ENCODE measurements at places on chromosomes 11 and 22. TPM values are rescaled to one million over a fixed set of nuclear protein-coding genes. Genes with fewer than 3 reads are reported as not detected.

- DNase-seq = no peak
Observed at GRCh38 chr11:8733852-8734251, 51.3 kb downstream of the RPL27A start.

GRCh38 chr22:34847072-34847471 is 218.9 kb upstream of the ISX start:
- DNase-seq = no peak

DNA sequence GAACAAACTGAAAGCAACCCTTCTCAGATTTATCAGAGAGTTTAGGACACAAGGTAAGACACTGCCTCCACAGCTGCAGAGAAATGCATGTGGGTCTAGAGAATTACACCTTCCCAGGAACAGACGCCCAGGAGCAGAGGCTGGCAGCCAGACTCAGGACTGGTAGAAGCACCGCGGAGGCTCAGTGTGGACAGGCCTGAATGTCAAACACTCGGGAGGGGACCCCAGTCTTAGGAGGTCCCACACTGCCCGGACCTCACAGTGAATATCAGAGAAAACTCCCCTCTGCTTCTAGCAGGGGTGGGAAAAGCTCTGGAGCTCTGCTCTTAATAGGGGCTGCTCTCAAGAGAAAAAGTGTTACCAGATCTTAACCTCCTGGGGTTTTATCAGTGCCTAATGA is 952.7 kb downstream of the BRD1 start:
- DNase-seq = no peak

DNA sequence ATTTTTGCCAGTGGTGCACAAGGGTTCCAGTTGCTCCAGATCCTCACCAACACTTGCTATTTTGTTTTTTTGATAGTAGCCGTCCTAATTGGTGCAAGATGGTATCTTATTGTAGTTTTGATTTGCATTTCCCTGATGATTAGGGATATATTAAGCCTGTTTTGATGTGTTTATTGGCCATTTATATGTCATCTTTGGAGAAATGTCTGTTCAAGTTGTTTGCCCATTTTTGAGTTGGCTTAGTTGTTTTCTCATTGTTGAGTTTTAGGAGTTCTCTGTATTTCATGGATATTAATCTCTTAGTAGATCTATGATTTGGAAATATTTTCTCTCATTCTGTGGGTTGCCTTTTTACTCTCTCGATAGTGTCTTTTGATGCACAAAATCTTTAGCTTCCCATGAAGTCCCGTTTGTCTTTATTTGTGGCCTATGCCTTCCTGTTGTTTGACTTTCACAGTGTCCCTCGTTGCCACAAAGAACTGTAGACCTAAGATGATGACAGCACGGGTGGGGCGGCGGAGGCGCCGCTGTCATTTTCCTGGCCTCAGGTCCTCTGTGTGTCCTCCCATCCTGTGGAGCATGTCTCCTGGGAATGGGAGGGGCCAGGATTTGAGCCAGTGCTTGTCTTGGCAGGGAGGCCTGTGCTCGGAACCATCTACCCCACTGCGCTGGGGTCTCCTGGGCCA is 33.5 kb downstream of the LRP5 start:
- no peak for DNase-seq

- DNase-seq = no peak
Observed at GRCh38 chr22:46869329-46869728, 106.9 kb downstream of the TBC1D22A start.

CATSPERZ gene
- not detected for total RNA-seq

DNA sequence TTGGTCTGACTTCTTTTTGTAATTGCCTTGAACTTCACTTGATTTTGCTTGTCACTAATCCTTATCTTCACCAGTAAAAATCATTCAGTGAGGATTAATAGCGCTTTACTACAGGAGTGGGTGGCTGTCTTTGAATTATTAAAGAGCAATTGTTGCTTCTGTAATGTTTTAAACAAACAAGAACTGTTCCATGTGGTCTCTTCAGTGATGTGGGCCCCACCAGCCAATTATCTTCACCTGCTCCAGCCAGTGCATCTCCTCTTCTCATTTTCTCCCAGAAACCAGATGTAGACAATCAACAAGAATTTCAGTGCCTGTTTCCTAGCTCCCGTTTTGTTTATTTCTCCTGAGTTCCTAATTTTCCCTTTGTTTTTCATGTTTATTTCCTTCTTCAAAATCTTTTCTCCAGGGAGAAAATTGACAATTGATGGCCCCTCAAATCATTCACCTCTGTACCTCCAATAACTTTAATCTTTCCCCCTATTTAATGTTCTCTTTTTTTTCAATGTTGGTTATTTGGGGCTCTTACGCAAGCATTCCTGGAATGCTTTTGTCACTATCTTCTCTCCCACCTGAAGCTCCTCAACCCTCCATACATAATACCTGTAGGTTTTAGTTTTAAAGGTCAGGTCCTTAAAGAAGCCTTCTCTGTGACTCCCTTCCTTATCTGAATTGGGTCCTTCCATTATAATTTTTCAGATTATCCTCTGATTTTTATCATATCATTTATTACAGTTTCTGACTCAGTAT is 115.1 kb downstream of the ARFGAP2 start:
- DNase-seq = no peak

GRCh38 chr11:61627850-61628661 is 47.2 kb upstream of the SYT7 start:
- DNase-seq = no peak

DNA sequence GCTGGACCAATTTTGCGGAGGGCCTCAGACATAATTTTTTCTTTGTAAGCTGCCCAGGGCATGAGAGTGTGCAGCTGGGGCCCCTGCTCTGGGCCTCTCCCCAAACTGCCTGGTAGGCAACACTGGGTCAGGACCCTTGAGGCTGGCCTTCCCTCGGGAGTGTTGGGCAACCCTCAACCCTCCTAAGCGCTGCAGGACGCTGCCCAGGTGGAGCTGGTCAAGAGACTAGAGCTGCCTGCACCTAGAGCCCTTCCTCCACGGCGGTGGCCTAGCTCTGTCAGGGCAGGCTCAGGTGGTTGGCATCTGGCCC is 505 bp upstream of the TMEM132A start:
- DNase-seq = no peak

GRCh38 chr11:34583818-34584217 is 37.1 kb upstream of the EHF start:
- no peak for DNase-seq

- DNase-seq = no peak
Observed at GRCh38 chr22:48340727-48341709, 1486.7 kb downstream of the BRD1 start.

APLNR gene
- 15.1 TPM for total RNA-seq

SYTL2 gene
- 151 TPM for total RNA-seq

PLAAT2 gene
- not detected for total RNA-seq

ASPHD2 gene
- 0.32 TPM for total RNA-seq

DNA sequence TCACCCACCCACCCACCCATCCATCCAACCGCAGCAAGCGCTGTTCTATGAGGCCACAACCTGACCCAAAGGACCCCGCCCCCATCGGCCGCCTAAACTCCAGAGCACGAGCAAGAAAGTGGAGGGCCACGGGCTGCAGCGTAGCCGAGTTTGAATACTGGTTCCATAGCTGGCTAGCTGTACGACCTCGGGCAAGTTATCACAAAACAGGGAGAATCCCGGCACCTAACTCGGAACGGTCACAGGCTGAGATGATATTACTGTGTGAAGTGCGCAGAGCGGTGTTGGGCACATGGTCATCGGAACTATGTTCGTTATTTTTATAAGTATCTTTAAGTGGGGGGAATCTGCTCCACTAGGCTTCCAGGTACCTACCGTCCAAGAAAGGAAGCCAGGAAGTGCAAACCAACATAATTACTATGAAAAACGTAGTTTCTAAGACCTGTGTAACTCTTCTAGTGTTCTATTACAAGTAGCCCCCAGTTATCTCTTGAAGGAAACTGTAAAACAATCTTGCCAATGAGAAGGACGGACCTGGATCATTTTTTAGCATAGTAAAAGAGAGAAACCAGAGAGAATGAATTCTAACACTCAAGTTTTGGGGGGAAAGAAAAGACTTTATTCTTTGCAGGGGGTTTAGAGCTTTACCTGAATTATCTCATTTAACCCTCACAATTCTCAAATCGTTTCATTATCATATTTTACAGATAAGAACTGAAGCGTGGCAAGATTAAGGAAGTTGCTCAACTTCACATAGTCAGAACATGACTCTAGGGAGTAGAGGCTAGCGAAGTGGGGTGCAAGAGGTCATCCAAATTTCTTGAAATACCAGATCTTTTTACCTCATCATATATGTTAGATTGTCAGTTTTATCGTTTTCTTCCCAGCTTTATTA is 663 bp upstream of the BUD13 start:
- DNase-seq = no peak

ARRB1 gene
- 78.2 TPM for total RNA-seq

DNA sequence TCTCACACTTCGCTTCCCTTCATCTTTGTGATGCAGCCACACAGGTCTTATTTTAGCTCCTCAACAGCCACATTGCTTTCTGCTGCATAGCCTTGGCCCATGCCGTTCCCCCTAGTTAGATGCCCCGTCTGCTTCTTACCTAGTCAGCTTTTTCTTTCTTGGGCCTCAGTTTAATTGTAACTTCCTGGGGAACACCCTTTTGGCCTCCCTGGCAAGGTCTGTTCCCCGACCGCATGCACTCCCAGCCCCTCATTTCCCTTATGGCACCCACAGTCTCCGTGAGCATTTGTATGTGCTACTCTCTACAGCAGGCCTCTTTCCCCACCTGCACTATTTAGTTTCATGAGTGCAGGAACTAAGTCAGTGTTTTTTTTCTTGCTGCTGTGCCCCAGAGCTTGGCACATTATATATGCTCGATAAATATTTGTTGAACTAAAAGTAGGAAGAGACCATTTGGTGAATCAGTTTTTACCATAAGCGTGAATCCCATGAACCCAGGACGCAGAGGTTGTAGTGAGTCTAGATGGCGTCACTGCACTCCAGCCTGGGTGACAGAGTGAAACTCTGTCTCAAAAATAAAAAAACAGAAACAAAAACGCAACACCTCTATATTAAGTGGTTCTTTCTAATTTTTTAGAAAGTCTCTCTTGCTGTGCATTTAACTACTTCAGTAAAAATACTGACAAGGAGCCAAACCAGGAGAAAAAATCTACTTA is 38.5 kb downstream of the TNRC6B start:
- no peak for DNase-seq

- DNase-seq = no peak
Observed at GRCh38 chr22:47213571-47214230, 451.3 kb downstream of the TBC1D22A start.
